Fibroblast of pulmonary artery (primary cell): ENCODE measurements at places on chromosomes 12 and 14.
A peak's percentile ranks its signal among the peaks of the same experiment; 100 is the strongest.

DNA sequence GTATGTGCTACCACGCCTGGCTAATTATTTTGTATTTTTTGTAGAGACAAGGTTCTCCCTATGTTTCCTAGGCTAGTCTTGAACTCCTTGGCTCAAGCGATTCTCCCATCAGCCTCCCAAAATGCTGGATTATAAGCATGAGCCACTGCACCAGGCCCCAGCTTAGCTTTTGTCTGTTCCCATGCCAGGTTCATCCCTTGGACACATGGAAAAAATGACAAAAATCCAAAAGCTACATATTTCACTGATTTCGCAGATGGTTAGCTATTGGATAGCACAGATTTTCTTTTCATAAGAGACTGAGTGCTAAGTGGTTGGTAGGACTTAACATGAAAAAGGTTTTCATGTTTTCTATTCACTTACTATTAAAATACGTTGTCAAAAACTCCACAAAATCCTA lies 286.6 kb upstream of the KITLG start:
- no peak for DNase-seq

DNA sequence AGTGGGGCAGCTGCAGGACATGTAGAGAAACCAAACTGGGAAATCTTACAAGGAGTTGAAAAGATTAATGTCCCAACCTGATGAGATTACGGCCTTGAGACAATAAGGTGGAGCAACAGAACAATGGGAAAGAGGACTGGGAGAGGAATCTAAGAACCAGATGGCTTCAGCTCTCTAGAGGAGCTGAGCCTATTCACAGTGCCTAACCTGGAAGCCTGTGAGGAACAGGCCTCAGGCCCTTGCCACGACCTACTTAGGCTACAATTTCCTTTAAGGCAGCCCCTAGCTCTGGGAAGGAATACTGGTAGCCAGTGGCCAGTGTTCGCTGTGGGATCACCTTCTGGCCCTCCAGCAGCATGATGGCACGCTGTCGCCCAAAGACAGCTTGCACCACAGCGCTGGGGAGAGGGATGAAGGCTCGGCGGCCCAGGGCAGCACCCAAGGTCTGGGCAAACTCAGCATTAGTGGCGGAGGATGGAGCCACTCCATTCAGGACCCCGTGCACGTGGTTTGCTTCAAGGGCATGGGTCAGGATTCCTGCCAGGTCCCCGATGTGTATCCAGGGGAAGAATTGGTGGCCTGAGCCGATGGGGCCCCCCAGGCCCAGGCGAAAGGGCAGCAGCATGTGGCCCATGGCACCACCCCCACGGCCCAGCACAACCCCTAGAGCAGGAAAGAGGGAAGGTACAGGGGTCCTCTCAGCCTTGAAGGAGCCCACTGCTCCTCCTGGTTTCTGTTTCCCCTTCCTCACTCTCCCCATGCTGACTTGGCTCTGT lies 2.6 kb downstream of the SDR39U1 start:
- no peak for DNase-seq

DNA sequence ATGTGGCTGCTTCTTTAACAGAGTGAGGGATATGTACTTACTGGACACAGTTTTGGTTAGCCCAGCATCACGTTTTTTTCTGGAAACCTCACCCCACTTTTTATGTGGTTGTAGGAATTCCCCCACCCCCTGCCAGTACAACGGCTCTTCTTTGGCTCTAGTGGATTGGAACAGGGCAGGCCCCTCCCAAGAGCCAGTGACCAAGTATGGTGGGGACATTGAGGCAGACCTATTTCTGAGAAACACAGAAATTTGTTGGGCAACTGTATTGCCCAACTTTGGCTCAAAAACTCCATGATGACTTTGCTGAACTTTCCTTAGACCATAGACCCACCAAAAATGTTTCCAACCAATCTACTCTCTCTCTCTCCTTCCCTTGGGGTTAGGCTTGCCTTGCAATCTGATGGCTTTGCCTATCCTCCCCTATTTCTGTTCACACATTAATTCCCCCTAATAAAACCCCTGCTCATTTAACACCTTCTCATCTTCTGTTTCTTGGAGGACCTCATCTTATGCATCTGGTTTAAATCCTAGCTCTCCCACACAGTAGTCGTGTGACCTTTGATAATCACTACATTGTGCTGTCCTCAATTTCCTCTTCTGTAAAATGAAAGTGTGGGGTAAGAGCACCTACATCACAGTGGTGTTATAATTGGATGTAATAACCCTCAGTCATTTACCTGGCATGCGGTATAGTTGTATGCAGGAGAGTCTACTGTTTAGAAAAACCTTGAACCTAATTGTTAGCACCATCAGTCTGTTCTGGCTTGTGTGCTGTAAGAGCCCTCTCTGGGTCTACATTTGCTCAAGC lies 71.7 kb downstream of the IGF1 start:
- DNase-seq: no peak

DNA sequence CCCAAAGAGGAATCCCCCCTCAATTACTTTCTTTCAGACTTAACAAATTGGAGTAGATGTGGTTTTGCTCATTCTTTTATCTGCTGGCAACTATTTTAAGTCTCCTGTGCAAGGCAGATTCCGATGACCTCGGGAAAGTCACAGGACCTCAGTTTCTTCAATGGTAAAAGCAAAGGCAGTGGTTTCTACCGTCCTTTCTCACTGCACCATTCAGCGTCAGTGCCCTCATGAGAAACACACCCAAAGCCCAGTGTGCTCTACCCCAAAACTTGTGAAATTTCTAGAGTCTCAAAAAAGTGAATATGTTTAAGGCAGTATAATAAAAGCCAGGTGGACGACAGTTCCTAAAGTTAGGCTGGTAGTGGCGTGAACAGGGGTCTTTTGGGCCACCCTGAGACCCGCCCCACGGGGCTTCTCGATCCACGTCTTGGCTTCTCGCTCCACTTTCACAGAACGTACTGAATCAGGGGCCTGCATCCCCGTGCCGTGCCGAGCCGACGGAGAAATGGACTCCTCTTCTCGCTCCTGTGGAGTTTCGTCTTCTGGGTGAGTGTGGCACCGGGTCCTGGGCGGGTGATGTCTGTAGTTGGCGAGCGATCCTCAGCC lies 1.3 kb upstream of the ARHGAP5 start:
- peak; percentile 20 for DNase-seq

DNA sequence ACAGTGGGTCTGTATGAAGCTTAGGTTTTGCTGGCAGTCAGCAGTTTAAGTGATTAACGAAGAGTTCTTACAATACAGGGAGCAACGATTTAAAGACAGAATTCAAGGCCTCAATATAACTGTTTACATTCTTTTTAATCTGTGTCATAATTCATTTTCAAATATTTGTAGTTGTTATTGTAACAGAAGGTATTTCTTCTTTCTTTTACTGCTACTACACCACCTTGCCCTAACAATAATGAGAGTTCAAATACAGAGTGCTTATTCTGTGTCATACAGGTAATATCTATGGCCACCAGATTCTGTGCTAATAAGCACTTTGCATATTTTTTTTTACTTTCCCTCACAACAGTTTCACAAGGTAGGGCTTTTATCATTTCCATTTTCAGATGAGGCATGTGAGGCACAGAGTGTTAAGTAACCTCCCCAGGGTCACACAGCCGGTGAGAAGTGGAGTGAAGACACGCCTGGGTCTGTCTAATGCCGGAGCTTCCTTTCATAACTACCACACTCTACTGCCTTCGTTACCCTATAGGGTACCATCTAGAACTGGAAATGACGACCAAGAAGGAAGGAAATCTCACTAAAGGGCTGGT lies 81.9 kb downstream of the PELI2 start:
- peak; percentile 19 for DNase-seq

GRCh38 chr12:2225696-2226095 lies 172.9 kb downstream of the CACNA1C start:
- DNase-seq: no peak

- DNase-seq: no peak
These were observed 38.3 kb downstream of the BEGAIN start for GRCh38 chr14:100548939-100549338.

DNA sequence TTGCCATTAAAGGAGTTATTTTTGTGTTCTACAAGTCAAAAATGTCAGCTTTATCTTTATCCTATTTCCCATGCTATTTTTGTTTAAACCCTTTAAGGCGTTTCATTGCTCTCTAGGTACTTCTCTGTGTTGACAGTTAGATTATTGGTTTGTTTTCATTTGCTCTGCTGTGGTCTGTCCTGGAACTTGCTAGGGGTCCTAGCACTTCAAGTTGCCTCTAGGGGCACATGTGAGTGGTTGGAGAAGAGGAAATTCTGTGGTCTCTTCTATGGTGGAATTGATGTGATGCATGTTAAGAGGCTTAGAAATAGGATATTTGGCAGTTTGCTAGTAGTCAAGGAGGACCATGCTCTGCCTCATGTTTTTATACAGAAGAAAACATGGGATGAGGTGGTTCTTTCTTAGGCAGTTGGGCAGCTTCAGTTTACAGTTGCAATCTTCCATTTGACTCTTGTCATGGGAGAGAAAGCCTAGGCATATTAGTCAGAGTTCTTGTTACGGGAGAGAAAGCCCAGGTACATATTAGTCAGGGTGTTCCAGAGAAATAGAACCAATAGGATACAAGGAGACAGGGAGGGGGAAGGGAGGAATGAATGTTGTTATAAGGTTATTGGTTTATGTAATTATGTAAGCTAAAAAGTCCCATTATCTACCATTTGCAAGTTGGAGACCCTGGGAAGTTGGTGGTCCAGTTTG lies 14.4 kb downstream of the TTLL5 start:
- DNase-seq: no peak

- DNase-seq: no peak
These were observed 38.2 kb upstream of the OAS1 start for GRCh38 chr12:112868459-112869041.

GRCh38 chr14:42111355-42111754 lies 504.7 kb downstream of the LRFN5 start:
- no peak for DNase-seq

DNA sequence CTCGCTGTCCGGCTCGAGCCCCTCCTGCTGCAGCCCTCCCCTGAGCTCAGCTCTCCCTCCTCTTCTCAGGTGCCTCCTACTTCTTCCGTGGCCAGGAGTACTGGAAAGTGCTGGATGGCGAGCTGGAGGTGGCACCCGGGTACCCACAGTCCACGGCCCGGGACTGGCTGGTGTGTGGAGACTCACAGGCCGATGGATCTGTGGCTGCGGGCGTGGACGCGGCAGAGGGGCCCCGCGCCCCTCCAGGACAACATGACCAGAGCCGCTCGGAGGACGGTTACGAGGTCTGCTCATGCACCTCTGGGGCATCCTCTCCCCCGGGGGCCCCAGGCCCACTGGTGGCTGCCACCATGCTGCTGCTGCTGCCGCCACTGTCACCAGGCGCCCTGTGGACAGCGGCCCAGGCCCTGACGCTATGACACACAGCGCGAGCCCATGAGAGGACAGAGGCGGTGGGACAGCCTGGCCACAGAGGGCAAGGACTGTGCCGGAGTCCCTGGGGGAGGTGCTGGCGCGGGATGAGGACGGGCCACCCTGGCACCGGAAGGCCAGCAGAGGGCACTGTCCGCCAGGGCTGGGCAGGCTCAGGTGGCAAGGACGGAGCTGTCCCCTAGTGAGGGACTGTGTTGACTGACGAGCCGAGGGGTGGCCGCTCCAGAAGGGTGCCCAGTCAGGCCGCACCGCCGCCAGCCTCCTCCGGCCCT lies 22.8 kb downstream of the MMP17 start:
- DNase-seq: no peak

GRCh38 chr14:96058576-96059200 lies 19.5 kb downstream of the C14orf132 start:
- no peak for DNase-seq

DNA sequence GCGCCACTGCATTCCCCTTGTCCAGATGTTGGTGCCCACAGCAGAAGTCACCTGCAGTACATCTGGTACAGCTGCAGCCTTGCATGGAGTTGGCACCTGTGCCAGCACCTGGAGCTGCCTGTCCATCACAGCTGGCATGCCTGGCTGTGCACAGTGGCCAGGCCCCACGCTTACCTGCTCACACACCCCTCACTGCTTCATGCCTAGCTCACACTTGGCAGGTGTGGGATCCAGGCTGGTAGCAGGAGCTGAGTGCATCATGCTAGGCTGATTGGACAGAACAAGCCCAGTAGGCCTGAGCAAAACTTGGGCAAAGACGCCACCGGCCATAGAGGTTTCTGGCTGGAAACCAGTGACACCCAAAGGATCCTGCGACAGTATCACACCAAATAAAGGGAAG lies 402.8 kb downstream of the FOXG1 start:
- DNase-seq: no peak

DNA sequence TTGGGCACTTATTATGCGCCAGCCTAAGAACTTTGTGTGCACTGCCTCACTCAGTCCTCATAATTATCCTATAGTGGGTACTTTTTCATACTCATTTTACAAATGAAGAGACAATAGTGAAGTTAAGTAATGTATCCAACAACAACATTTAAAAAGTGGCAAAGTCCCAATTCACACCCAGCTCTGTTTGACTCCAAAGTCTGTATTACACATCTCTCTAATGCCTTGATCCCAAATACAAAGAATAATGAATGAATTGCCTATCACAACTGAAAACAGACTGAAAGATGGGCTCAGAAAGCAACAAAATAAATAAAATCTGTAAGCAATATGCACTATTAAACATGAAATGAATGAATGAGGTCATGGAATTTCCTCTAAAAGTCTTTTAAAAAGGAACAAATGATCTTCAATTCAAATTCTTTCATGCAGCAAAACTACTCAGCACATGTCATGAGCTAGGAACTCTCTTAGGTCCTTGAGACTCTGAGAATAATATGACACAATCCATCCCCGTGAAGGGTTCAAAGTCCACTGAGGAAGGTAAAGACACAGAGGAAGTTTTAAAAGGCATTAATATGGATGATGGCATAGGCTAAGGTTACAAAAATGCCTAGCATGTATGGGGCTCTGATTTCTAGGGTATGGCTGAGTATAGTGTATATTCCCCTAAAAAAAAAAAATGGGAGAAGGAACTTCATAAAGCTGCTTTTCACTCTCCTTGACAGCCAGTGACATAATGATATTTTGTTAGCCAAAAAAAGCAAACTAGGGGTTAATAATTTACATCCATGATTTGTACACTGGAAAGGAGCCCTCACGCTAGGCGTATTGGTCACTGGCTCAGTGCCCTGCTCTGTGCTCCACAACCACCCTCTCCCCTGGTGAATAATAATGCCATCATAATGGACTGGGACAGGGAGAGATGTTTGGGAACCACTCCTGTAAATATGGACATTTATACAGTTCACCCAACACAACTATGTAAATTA lies 103.4 kb downstream of the SLC2A13 start:
- no peak for DNase-seq

GRCh38 chr12:27048822-27049752 lies 26.7 kb downstream of the MED21 start:
- DNase-seq: peak; percentile 84

DNA sequence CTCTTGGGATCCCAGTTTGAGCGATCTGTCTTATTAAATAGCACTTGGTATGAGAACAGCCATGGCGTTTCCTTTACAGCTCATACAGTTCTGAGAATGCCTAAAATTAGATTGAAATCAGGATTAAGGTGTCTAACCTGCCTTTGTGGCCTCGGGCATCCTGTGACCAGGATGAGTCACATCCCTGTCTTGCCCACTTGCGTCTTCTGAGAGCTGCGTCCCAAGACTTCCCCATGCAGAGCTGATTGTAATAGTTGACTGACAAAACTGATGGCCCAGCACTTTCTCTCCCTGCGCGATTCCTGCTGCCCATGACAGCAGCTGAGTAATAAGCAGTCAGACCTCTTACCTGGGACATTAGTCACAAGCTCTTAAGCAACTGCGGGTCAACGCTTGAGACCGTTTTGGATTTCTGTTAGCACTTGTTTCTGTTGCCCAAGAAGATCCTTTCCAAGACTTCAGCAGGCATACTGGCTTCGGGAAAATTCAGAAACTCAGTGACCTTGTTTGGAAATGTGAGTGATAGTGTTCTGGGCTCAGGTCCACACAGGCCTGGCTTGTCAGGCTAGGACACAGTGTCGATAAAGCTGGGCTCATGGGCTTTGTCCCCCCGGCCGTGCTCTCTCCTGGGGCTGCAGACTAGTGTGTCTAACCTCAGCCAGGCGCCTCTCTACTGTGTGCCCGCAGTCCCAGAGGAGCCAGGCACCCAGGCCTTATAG lies 169.9 kb upstream of the HIF1A start:
- peak; percentile 88 for DNase-seq
